ENCODE measurements at places on chromosomes 7 and 10.

GRCh38 chr10:125783957-125784356, 8.3 kb upstream of the MMP21 start:
- no peak for DNase-seq

- DNase-seq: no peak
Measured at GRCh38 chr10:5512881-5513612, 11.7 kb upstream of the CALML3 start.

GRCh38 chr10:51934373-51934772, 235.0 kb upstream of the CSTF2T start:
- DNase-seq: no peak

DNA sequence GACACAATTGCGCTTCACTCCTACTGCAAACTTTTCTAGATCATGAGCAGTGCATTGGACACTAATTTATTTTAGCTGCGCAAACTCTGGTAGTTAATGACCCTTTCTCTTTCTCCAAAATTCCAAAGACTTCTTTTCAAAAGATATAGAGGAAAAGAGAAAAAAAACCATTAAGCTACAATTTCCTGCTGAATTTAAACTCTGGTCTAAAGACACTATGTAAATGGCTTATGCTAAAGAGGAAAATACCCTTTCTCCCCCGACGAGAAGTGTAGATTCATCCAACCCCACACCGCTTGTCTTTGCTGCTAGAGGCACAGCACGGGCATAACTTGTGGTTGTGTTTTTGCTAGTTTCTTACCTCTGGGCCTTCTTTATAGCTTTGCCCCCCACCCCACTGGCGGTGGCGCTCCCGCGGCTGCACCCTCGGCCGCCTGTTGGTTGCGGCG, 84.1 kb downstream of the SNX10 start:
- no peak for DNase-seq

DNA sequence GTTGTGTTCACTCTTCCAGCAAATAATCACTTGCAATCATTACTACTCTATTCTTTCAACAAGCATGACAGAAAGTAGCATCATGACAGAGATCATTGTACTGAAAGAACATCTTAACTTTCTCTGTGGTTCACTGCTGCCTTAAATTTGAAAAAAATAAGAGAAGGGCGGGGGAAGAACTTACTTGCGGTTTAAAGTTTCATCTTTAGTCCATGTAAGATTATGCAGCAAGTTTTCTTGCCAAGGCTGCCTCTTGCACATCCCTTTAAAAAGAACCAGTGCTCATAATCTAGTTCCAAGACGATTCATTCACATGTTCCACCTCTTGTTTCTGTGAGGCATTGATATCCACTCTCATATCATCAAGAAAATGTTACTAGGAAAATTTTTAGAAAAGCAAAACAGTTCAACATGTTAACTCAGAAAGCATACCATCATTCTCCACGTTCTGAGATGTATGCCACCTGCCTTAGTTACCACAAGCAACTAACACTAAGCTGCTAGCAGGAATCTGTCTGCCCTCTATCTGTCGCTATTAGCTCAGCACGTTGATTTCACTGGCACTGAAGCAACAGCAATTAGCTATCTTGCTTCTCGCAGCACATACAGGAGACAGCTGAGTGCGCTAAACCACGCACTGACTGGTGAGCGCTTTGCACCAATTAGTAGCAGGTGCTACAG, at the start of gene PCDH15:
PCDH15 (minus strand) TSS at position 491 of the 681 bp plus-strand sequence. CDS start 136,969 bp downstream, outside the sequence.
- DNase-seq: no peak

DNA sequence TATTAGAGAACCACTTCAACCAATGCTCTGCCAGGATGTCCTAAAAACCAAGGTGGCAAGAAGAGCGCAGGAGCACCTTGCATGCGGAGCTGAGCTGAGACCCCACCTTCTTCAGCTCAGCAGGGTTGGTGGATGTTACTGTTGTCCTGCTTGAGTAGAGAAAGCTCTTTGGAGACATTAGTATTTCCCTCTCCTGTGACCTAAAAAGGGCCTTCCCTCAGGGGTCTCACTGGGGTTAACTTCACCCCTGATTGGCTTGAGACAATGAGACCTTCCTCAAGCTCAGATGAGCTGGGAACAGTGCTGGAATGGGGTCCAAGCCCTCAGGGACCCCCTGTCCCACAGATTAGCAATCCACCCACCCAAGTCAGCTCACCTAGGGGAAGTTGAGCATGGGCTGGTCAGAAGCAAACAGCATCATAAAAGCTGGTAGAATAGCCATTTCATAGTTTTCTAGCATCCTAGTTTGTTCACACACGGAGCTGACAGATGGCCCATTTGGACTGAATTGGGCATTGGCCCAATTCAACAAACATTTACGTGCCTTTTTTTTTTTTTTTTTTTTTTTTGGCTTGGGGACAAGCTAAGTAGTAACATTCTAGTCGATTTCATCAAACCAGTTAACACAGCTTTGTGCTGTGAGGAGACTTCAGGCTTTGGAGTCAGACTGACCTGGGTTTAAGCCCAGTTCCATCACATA, 100.6 kb upstream of the HABP2 start:
- no peak for DNase-seq

DNA sequence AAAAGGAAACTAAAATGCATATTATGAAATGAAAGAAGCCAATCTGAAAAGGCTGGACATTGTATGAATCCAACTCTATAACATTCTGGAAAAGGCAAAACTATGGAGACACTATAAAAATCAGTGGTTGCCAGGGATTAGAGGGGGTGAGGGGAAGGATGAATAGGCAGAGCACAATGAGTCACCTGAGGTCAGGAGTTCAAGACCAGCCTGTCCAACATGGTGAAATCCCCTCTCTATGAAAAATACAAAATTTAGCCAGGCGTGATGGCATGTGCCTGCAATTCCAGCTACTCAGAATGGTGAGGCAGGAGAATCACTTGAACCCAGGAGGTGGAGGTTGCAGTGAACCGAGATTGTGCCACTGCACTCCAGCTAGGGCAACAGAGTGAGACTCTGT, 324.8 kb upstream of the PHYHIPL start:
- DNase-seq: no peak
